ENCODE measurements at places on chromosomes 7 and 10. TPM values are rescaled to one million over a fixed set of nuclear protein-coding genes. Genes with fewer than 3 reads are reported as not detected.

OPALIN gene
- total RNA-seq: not detected

FBXL15 gene
- total RNA-seq: 10.6 TPM

DNA sequence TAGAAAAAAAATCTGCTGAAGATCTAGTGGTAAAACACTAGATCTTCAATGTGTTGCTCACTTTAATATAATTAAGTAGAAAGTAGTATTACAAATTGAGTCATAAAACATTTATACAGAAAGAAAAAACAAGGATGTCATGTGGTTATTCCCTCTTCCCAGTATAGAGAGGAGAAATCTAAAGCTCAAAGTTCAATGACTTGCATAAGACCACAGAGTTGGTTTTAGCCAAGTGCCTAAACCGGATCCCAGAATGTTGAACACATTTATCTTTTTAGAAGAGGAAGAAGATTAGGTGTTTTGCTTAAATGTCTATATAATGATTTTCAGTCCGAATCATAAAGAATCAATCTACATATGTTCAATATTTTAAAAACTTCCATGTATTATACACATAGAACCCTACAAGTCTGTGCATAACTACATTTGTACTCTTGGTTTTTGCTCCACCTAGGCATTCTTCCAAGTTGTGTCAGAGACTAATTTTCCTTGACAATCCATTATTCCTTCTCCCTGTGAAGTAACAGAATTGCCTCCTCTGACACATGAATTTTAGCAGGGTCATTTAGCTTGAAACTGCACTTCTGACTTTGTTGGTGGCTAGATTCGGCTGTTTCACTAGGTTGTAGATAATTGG, 389.2 kb downstream of the MAGI2 start:
- H3K27ac ChIP-seq: no peak overlapping the region
- no peaks in the 10 kb centered on the region for H3K27me3 ChIP-seq
- H3K4me1 ChIP-seq: no peaks in the 10 kb centered on the region
- no peak for DNase-seq
- no peaks in the 10 kb centered on the region for H3K36me3 ChIP-seq

GRCh38 chr10:128922172-128922571, 544.9 kb upstream of the MGMT start:
- DNase-seq: no peak
- H3K4me3 ChIP-seq: no peak overlapping the region
- no peak overlapping the region for H3K27ac ChIP-seq
- H3K4me1 ChIP-seq: no peaks in the 10 kb centered on the region

DNA sequence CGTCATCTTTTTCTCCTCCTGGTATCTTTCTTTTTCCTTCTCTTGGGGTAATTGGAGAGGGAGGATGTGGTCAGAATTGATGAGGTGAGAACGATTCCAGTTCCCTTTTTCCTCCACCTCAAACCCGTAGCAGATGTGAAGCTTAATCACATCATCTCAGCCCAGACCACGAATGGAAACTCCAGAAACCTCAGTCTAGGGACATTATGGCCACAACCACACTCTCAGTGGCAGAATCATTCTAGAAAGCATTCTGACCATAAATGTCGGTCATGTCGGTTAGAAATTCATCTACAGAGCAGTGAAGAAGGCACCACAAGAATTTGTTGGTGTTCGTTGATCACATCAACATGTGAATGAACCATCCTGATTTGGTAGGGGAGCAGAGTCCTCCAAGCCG, 78.7 kb downstream of the GATA3 start:
- H3K4me3 ChIP-seq: no peak overlapping the region
- no peaks in the 10 kb centered on the region for H3K4me1 ChIP-seq
- no peaks in the 10 kb centered on the region for H3K27me3 ChIP-seq
- DNase-seq: no peak
- H3K27ac ChIP-seq: no peak overlapping the region
- no peaks in the 10 kb centered on the region for H3K36me3 ChIP-seq

GRCh38 chr7:111855842-111856227, 293.5 kb upstream of the IMMP2L start:
- DNase-seq: no peak
- H3K27me3 ChIP-seq: no peaks in the 10 kb centered on the region
- no peak overlapping the region for H3K4me3 ChIP-seq
- no peaks in the 10 kb centered on the region for H3K36me3 ChIP-seq
- H3K27ac ChIP-seq: no peak overlapping the region
- no peaks in the 10 kb centered on the region for H3K4me1 ChIP-seq
